Stimulated activated CD8-positive, alpha-beta memory T cell treated with anti-CD3 and anti-CD28 coated beads, Interleukin-4, amount 100 ng/mL, for 4 hours (primary cell): ENCODE measurements at places on chromosomes 7 and 10.

GRCh38 chr7:133586253-133586652 is 333.4 kb downstream of the EXOC4 start:
- no peak for DNase-seq

- no peak for DNase-seq
Observed at GRCh38 chr10:126021833-126022500, 125.6 kb downstream of the FANK1 start.

- no peak for DNase-seq
Observed at GRCh38 chr7:44211126-44211675, 10.4 kb downstream of the YKT6 start.

DNA sequence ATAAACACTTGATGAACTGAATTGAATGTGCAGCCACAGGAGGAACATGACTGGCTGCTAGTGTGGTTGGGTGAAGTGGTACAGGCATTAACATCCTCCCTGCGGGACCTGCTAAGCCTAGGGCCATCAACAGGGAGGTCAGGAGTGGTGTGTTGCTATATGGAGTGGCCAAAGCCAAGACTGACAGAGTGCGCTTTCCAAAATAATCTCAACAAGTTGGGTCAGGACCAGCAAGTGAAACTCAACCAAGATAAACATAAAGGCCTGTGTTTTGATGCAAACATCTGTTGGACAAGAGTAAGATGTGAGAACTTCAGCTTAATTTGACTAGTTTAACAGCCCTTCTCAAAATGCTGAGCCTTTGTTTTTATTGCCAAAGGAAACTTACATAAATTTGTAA is 97.7 kb downstream of the WDFY4 start:
- no peak for DNase-seq

DNA sequence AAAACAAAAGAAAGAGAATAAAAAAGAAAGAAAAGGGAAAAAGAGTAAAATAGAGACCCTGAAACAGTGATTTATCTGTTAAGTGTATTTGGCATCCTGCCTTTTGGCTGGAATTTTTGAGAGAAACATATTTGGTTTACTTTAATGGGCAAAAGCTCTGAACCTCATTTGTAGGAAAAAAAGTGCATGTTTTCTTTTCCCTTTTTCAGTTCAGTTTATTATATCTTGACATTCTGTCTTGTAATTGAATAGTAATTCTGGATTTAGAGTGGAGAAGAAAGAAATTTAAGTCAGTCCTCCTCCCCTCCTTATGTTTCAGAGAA is 69.5 kb downstream of the ARID5B start:
- DNase-seq, result no peak

- DNase-seq, result no peak
Observed at GRCh38 chr10:49611816-49612512, 1.9 kb downstream of the SLC18A3 start.

DNA sequence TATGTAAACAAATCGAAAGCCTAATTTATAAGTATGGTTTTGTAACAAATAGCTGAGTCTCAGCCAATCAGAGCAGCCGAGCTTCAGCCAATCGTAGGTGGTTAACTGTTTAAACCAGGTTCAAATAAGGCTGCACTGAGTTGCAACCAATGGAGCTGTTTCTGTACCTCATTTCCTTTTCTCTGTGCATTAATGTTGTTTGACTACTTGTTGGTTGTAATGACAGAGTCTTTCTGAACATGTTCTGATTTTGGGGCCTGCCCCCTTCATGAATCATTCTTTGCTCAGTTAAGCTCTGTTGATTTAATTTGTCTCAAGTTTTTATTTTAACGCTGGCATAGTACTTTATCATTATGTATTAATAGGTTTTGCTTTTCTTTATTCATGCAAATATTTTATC is 14.6 kb downstream of the OTUD1 start:
- no peak for DNase-seq

DNA sequence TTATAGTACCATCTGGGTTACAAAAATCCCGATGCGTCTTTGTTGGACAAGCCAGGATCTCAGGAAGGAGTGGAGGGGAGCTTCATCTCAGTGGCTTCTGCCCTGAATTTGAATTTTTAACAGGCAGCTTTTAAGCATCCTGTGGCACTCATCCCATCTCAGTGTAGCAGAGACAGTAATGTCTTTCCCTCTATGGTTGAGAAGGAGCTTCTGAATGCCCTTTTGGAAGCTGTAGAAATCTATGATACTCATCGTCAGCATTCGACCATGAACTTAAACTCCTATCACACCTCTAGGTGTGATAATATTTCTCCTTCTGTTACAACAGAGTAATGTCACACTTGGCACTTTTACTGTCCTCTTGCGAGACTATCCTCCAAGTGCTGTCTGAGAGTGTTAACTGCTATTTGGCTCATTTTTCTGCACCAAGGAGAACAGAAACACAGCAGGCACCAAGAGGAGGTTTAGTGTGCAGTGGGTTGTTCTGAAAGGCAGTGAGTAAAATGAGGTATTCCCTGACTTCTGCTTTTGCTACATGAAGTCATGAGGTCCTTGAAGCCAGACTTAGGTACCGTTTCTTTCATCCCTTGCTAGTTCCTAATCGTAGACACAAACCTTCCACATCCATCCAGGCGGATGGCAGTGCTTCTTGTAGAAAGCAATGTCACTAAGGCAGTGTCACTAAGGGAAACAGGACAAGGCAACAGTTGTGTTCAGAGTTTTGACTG is 177.4 kb downstream of the CELF2 start:
- no peak for DNase-seq

DNA sequence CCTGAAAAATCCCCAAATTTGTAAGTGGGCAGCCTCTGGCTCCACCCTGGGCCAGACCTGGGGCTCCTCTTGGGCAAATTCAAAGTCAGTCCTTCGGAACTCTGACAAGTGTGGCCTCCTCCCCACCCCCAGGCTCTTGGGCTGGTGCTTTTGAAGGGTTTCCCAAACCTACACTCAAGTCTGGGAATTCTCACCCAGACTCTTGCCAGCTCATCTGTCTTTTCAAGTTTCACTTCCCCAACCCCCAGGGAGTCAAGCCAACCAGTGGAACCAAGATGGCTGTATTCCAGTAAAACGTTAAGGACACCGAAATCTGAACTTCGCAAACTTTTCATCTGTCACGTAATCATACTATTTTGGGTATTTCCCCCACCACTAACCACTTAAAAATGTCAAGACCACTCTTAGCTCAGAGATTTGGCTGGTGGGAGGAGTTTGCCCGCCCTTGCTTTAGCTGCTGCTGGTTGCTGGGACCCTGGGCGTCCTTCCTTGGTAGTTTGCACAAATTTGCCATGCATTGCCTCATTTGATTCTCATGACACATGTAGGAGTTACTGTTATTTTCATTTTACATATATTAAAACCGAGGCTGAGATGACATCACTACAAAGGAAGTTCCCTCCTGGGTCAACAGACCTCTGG is 1.7 kb upstream of the MYO1G start:
- peak; percentile 49 for DNase-seq

- DNase-seq, result no peak
Observed at GRCh38 chr10:48798481-48799254, 114.0 kb downstream of the WDFY4 start.

DNA sequence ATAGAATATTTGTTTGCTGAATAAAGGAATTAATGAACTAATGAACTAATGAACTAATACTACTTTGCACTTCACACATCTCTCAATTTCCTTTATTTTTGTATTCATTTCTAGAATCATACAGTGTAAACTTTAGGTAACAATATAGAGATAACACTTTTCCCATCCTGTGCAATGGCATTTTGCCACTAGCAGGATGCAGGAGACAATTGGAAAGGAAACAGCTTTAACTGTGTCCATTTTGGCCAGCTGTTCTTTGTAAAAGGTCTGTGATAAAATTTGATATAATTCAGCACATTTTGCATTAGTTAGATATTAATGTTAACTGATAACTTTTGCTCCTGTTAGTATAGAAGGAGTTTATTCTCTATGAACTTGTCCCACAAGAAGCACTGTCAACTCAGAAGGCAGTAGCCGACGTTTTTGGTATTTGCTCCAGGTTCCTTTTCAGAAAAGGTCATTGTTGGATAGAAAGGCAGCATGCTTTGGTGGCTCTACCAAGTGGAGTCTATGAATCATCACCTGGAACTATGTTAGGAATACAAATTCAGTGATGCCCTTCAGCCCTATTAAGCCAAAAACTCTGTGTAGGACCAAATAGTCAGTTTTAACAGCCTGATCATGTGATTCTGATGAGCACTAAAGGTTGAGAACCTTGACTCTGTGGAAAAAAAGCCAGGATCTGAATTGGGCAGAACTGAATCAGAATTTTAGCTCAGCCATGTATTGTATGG is 86.6 kb downstream of the NRG3 start:
- no peak for DNase-seq

GRCh38 chr7:7779888-7780287 is 61.5 kb upstream of the RPA3 start:
- DNase-seq, result no peak

DNA sequence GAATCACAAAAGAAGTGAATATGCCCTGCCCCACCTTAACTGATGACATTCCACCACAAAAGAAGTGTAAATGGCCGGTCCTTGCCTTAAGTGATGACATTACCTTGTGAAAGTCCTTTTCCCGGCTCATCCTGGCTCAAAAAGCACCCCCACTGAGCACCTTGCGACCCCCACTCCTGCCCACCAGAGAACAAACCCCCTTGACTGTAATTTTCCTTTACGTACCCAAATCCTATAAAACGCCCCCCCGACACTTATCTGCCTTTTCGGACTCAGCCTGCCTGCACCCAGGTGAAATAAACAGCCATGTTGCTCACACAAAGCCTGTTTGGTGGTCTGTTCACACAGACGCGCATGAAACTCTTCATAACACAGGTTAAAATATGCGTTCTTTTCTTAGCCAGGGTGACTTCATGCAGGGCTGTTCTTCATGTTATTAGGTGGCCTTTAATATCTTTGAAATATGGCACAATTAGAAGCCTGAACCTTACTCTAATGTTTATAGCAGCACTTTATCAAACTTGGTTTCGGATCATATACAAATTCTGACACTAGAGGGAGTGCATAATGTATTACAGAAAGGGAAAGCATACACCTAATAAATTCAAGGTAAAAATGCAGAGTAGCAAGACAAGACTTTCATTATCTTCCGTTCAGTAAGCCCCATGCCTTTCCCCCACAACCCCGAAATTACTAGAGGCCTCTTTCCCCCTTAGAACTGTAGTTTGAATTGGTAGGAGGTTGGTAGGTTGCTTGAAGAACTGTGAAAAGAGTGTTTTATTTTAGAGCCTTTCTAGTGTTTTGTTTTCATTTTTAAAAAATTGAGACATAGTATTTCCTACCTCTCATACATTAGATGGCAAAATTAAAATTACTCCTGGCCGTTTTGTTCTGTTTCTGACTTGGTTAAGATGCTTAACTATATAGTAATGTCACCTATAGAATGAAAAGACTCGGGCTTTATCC is 117.9 kb downstream of the NPY start:
- no peak for DNase-seq

- DNase-seq, result no peak
Observed at GRCh38 chr10:112926906-112927688, 22.9 kb upstream of the TCF7L2 start.

DNA sequence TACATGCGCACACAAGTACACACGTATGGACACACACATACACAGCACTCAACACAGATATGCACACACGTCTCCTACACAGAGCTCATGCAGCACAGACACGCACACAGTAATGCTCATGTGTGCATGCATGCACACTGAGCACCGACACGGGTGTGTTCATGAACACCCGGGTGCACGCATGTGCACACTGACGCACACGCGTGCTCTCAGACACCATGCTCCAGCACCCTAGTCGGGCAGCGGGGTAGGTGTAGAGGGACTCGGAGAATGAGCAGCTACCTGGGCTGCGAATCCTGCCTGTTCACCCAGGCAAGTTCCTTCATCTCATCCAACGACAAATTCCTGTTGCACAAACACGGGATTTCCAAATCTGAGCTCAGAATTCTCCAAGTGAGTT is 184.7 kb downstream of the MAD1L1 start:
- no peak for DNase-seq

GRCh38 chr10:31028081-31028480 is 3.6 kb downstream of the ZNF438 start:
- no peak for DNase-seq

DNA sequence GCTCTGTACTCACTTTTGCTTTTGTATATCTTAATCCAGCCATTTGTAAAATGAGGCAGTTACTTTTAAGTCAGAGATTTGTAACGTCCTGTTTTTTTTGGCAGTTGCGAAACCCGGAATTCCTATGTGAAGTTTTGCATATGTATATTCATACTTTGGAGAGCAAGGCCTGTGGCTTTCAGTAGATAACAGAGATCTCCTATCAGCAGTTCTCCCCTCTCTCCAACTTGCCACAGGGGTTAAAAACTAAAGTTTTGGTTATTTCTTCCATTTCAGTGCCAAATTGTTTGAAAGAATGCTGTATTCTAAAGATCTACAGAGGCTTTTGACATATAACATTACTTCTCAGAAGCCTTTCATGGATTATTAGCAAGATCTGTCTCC is 102.4 kb downstream of the EXOC4 start:
- DNase-seq, result no peak

DNA sequence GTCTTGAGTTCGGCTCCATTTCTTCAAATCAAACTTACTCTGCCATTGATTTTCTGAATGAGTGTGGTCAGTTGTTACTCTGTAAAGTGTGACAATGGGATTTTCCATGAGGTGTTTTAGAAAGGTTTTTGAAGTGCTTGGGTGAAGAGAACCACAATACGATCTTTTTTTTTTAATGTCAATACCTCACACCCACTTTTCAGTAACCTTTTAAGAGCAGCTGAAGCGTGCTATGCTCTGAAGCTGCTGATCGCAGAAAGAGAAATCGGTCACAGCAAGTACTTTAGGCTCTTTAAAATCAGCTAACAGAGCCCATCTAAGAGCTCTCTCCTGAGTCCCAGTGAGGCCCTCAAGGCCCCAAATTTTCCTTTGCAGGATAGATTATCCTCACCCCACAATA is 34.4 kb upstream of the YAE1 start:
- no peak for DNase-seq

GRCh38 chr7:106110238-106110560 is 1.9 kb downstream of the SYPL1 start:
- DNase-seq, result no peak

DNA sequence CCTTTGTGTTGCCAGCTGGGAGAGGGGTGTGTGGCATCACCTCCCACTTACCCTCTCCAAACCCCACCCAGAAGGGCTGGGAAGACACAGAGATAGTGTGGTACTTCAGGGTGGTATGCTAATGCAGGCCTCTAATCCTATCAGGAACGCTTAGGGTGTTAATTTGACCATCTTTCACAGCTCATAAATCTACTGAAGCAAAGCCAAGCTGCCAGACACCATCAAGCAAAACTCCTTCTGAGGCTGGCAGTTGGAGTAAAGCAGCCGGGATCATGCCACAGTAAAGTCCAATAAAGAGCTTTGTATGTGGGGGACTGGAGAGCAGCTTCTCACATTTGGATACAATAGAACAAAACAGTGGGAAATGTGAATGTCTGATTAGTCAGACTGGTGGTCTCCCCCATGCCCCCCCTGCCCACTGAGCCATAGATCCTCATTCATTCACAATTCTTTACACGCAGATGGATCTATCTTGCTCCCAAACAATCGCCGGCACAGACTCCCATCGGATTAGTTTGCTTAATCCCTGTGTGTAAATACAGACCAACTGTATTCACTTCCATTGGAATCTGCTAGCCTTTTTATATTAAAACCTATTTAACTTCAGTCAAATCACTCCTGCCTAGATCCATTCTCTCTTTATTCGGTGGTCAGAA is 29.6 kb downstream of the FGFBP3 start:
- DNase-seq, result no peak
